NCI-H1436 treated with DMSO at 0.1 percent for 48 hours (cell line): ENCODE measurements at places on chromosomes 3 and 15.

GRCh38 chr3:184314700-184315542, 515 bp downstream of the EIF4G1 start:
- no peak for DNase-seq

GRCh38 chr15:89947385-89947784, 34.6 kb upstream of the ARPIN start:
- DNase-seq, result no peak

GRCh38 chr3:145936971-145937370, 224.0 kb downstream of the PLOD2 start:
- no peak for DNase-seq

GRCh38 chr3:123419850-123420297, 29.0 kb downstream of the ADCY5 start:
- DNase-seq, result no peak

GRCh38 chr3:190036631-190037030, 84.1 kb downstream of the P3H2 start:
- no peak for DNase-seq

DNA sequence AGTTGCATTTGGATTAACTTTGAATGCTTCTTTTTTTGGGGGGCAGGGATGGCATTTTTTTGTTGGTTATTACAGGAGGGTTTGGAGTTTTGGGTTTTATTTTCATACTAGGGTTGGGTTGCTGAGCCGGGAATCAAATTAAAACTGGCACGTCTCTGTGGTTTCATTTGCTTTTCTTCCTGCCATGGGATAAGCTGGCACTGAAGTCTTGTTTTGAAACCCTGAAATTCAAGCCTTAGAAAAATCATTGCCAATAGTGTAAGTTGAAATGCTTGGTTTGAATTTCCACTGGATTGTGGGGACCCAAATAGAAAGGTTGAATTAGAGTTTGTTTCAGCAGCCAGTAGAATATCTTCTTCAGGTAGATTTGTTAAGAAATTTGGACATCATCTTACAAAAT, 193.1 kb upstream of the DCBLD2 start:
- DNase-seq, result no peak

DNA sequence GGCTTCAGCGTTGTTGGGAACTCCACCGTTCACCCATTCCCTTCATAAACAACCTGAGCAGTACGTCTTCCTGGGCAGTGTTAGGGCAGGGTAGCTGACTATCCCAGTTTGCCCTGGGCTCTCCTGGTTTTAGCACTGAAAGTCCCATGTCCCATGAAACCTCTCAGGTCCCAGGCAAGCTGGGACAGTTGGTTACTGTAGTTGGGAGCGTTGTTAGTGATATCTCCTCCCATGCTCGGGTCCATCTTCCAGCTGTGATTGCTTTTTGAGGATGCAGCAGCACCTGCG, 60.9 kb upstream of the HERC1 start:
- no peak for DNase-seq

DNA sequence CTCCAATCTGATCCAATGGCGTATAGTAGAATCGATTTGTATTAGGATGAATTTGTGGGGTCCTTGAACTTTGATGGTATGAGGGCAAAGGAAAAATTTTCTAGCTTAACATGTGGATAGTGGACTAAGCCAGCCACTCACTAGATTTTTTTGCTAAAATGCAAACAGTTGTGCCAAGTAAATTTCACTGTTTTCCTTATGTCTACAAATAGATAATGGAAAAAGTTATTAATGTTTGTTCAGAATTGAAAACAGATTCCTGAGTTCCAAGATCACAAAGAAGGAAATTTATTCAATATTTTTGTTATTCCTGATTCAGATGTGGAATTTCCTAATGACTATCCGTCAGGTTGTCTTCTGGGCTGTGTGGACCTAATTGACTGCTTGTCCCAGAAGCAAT, 35.2 kb upstream of the ZNF609 start:
- no peak for DNase-seq

- DNase-seq, result no peak
These were observed 37.6 kb upstream of the BNC1 start for GRCh38 chr15:83322061-83322460.

DNA sequence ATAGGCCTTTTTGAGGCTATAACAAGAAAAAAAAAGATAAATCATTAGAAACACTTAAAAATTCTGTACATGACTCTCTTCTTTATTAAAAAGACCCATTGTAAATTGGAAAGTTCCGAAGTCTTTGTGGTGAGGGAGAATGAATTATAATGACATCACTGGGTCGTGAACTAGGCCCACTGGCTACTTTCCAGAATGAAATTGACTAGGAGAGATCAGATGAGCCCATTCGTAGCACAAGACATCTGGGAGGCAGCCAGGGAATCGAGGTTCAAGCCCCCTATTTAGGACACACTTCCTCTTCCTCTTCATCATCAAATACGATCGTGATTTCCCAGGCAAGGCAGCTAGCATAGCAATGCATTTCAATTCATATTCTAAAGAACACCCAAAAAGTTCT, 889.8 kb upstream of the NR2F2 start:
- no peak for DNase-seq

GRCh38 chr15:62482785-62483429, 317.8 kb upstream of the C2CD4B start:
- DNase-seq, result no peak

DNA sequence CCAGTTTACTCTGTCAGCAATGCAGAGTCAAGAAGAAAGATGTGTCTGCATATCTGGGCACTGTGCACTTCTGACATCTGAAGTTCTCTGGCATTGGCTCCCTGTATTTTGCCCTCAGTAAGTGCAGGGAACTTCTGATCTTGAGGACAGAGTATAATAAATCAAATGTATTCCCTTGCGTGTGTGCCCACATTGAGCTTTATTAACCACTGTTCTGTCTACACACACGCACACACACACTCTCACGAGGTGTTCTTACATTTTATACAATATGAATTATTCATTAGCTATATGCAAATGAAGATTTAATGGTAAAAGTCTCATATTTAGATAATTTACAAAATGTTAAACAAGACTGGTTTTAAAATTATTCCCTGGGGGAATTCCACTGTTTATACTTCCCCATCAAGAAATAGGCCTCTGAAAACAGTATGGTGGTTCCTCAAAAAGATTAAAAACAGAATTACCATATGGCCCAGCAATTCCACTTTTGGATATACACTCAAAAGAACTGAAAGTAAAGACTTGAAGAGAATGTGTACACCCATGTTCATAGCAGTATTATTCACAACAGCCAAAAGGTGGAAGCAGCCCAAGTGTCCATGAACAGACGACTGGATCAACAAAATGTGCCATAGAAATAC, 24.6 kb upstream of the ANPEP start:
- no peak for DNase-seq

DNA sequence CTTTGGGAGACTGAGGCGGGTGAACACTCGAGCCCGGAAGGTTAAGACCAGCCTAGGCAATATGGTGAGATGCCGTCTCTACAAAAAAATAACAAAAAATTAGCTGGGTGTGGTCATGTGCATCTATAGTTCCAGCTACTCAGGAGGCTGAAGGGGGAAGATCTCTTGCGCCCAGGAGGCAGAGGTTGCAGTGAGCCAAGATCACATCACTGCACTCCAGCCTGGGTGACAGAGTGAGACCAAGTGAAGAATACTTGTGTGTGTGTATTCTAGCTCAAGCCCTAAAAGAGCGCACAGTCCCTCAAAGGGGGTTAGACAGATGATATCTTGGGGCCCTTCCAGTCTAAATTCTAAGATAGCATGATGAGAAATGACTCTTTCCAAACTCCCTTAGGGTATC, 23.7 kb downstream of the DAPK2 start:
- DNase-seq, result no peak

GRCh38 chr3:110583373-110583935, 488.2 kb upstream of the NECTIN3 start:
- DNase-seq, result no peak

DNA sequence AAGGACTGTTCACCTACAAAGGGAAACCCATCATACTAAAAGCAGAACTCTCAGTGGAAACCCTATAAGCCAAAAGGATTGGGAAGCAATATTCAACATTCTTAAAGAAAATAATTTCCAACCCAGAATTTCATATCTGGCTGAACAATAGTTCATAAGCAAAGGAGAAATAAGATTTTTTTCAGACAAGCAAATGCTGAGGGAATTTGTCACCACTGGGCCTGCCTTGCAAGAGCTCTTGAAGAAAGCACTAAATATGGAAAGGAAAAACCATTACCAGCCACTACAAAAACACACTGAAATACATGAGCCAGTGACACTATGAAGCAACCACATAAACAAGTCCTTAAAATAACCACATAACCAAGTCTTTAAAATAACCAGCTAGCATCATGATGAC, 28.9 kb upstream of the DCBLD2 start:
- no peak for DNase-seq

- DNase-seq, result peak; percentile 27
These were observed 622.8 kb upstream of the AGTR1 start for GRCh38 chr3:148074946-148075345.

GRCh38 chr15:73212424-73212823, 156.3 kb downstream of the HCN4 start:
- DNase-seq, result no peak

- no peak for DNase-seq
These were observed 60.7 kb upstream of the GOLGA6B start for GRCh38 chr15:72593838-72594237.

GRCh38 chr15:62809115-62809967, 233.2 kb upstream of the TPM1 start:
- no peak for DNase-seq

GRCh38 chr3:43704697-43705096, 14.0 kb downstream of the ABHD5 start:
- no peak for DNase-seq

DNA sequence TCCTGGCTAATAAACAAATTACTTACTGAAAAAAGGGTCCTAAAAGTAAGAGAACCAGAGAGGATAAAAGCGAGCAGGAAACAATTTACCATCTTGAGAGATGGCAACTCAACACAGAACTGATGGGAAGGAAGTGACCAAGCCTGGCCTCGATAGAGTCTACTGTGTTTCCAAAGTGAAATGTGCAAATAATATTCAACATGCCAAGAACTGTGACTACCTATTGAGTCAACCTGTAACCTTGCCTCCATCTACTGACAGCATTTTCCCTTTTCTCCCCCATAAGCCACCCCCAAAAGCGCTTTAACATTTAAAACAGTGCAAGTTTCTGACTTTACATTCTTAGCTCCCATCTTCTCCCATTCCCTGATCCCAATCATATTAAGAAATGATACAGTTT, 75.4 kb upstream of the PSMD6 start:
- DNase-seq, result no peak
